ENCODE measurements at places on chromosomes 5 and 9.

DNA sequence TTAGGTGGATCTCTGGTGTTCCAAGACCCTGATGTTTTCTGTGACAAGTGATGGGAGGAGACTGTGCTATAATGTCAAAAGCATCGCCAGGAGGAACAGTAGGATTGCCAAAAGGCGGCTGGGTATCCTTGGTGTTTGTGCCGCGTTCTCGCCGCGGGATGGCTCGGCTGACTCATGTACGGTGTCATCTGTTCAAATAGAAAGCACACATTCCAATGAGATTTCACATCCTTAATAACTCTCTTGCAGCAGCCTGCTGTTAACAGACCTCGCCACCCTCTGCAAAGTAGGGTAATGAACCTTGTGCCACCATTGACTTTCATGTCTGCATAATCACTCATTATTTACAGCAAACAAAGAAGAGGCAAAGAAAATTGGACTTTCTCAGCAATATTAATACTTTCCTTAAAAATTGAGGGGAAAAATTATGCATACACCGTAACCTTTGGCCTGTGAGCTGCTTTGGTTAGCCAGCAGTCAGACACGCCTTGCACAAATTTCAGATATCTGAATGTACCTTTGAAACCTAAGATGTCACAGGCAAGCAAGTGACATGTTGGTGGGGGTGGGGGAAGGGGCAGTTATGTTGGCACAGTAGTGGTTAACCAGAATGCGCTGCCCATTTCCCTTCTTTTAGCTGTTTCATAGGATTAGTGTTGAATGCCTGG, 289.4 kb downstream of the EFNA5 start:
- no peak for DNase-seq

GRCh38 chr5:74391410-74391809, 249.1 kb downstream of the ENC1 start:
- DNase-seq, result no peak

DNA sequence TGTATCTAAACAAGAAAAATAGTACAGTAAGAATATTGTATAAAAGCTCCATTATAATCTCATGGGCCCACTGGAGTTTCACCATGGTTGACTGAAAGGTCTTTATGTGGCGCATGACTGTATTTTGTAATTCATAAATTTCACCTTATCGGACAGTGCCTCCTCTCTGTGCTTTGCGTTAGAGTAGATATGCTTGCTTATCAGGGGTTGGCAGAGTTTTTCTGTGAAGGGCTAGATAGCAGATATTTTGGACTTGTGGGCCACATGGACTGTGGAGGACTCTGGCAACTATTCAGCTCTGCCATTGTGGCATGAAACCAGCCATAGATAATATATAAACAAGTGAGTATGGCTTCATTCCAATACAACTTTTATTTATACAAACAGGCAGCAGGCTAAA, 23.2 kb downstream of the GAPVD1 start:
- no peak for DNase-seq

DNA sequence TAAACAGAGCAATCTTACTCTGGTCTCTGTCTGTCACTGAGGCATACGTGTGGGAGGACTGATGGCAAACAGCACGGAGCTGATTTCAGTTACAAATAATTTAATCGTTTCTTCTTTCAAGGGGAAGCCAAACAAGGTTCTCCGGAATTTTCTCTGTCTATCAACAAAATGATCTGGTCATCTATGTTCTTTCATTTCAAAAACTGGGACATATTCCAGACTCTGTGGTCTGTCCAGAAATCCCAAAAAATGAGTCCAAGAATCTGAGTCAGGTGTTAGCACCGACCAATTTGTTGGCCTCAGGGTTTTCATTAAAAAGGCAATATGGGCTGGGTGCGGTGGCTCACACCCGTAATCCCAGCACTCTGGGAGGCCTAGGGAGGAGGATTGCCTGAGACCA, 69.9 kb upstream of the ZNF608 start:
- DNase-seq, result no peak

- no peak for DNase-seq
These were observed 13.6 kb downstream of the UNC5A start for GRCh38 chr5:176823869-176824412.

DNA sequence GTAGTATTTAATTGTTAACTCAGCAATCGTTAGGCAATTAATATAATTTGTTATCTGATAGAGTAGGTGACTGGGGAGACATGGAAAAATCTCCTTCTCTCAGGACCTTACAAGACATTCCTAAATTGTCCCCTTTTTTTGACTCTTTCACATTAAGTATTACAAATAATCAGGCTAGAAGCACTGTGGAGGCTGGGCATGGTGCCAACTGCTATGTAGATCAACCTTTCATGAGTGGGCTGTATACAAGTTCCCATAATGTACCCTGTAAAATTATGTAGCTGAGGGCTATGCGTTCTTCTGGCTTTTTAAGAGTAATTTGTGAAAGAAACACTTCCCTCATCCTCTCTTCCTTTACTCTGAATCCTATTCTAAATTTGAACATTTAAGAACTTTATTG, 140.2 kb downstream of the NFIB start:
- no peak for DNase-seq

- no peak for DNase-seq
These were observed 102.5 kb upstream of the PANK3 start for GRCh38 chr5:168681556-168682183.

DNA sequence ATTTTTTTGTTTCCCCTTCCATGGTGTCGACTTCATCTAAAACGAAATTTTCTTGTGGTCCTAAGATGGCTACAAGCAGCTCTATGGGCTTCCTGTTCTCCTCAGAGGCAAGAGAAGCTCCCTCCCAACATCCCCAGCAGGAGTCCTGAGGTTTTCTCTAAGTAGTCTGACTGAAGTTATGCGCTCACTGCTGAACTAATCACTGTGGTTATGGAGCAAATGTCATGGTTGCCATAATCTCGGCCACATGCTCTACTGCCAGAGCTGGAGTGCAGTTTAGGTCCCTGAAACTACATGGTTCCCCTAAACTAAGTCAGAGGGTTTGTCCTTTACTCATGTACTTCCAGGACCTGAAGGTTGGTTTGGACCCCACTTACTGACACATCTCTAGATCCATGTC, 68.0 kb upstream of the MAMDC2 start:
- no peak for DNase-seq

DNA sequence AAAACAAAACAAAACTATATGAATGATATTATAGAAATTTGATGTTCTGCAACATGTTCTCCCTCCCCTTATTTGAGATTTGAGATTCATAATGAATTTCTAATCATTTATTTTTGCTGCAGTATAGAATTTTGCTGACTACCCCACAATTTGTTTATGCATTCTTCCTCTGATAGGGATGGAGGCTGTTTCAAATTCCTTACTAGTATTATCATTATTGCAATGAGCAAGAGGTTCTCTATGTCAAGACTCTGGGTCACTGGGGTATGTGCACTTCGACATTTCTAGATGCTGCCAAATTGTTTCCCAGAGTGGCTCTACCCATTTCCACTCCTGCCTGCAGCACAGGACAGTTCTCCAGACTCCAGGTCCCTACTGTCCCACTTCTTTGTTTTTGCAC, 54.9 kb upstream of the DAB2IP start:
- DNase-seq, result no peak

GRCh38 chr5:1708592-1709141, 91.0 kb downstream of the MRPL36 start:
- no peak for DNase-seq

DNA sequence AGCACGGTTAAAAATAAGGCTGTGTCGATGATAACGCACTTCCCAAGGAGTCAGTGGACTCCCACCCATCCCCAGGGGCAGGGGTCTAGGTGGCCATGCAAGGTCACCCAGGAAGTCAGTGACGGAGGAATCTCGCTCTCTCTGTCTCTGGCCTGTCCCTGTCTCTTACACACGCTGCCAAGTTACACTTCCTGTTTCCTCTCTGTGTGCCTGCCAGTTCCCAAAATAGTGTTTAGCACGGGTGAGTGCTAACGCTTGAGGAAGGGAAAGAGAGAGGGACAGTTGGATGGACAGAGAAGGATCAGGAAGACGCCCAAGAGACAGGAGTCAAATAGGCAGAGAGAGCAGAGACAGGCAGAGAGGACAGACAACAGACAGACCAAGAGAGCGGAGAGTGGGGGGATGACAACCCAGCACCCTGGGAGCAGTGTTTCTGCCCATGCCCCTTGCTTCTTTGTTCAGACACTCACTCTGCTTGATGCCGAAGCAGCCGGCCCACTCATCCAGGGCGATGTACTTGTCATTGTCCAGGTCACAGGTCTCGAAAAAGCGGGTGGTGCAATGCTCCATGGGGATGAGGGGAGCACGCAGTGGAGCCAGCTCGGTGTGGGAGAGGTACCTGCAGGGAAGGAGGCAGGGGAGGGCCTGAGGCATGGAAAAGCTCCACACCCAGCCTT, 23.0 kb downstream of the SPARC start:
- DNase-seq, result no peak

- no peak for DNase-seq
These were observed 1.1 kb downstream of the SLC31A1 start for GRCh38 chr9:113222482-113222841.

- no peak for DNase-seq
These were observed 61.5 kb downstream of the ZNF354C start for GRCh38 chr5:179121667-179122111.

Data from T-helper 17 cell (primary cell).